ENCODE measurements at places on chromosomes 4 and X.

DNA sequence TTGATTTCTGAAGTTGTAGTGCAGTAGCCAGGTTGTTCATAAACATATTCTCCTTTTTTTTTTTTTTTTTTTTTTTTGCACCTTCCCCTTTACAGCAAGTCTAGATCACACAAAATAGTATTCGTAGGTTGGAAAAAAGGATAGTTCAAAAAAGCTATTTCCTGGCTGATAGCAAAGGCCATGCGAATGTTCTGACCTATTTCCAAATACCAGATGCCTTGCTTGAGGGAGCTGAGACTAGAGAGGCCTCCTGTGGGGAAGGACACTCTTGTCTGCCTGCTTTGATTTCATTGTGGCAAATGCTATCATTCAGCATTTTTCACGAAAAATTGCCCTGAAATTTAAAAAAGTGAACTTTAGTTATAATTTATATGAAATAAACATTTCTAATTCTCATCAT is 111.4 kb downstream of the MAD2L1 start:
- no peak for DNase-seq

DNA sequence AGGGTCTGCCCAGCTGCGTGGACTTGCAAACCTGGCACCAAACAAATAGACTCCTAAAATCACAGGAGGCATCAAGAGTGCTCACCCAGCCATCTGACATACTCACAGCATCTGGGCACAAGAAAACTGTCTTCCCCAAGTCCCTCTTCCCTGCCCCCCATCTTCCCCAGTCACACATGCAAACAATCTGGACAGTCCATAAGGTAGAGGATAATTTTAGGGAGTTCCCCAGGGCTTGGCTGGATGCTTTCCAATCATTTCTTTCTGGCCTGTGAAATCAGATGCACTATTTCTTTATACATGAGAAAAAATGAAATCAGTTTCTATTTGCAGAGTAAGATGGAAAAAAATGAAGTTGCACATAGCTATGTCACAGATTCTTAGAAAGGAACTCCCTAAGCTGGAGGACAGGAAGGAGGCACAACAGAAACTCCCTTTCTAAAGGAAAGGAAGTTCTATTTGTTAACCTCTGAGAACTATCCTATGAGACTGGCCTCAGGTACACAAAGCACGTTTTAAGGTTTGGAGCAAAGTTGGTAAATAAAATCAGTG is 342.3 kb downstream of the HNRNPD start:
- no peak for DNase-seq

DNA sequence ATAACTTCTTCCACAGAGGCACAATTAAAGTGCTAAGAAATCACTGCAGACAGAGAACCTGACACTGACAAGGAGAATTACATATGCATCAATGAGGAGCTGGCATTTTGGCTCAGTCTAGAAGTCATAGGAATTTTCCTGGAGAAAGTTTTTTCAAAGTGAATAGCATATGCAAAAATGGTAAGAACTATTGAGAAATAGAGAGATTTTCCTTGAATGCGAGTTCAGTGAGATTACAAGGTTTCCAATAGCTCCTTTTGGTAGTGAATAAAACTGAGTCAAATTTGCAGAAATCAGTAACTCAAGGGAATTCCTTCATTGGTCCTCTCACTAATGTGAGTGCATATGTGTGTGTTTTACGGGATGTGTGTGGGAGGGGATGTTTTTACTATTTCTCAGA is 557.5 kb downstream of the PPARGC1A start:
- no peak for DNase-seq

GRCh38 chrX:9786798-9787635 is 788 bp downstream of the SHROOM2 start:
- no peak for DNase-seq

- DNase-seq: no peak
These were observed 20.1 kb downstream of the GAK start for GRCh38 chr4:911871-912490.

GRCh38 chr4:165709973-165710526 is 163.0 kb upstream of the TLL1 start:
- DNase-seq: no peak

DNA sequence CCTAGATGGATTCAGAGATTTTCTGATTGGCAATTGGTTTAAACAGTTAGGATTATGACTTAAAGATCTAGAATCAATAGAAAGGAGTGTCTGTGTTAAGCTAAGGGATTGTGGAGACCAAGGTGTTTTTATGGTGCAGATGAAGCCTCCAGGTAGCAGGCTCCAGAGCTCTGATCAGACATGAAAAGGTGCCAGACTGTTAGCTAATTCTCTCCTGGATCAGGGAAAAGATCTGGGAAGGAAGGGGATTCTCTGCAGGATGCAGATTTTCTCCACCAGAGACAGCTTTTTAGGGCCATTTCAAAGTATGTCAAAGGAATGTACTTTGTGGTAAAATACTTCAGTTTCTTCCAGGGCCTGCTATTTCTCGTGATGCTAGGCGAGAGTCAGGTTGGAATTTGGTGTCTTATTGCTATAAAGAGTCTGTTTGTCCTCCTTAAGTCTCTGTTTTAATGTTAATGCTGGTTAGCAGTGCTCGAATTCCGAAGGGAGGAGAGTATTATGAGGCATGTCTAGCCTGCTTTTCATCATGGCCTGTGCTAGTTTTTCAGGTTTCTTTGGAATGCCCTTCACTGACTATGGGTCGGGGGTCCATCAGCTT is 12.0 kb upstream of the GPR78 start:
- DNase-seq: no peak

DNA sequence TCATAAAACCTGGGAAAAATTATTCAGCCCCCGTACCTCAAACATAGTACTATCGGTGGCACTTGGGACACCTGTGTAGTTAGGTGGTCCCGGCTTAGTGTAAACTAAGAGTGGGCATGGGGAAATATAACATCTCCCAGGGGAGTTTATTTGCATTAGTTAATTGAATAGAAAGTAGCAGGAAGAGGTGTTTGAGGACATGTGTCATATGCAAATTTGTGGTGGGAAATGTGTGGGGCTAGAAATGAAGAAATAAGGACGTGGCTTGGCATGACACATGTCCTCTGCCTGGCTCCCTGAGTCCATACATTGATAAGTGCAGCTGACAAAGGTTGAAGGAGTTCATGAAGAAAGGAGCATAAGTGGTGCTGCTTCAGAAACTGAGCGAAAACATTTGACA is 483.6 kb downstream of the SH2D1A start:
- DNase-seq: no peak

DNA sequence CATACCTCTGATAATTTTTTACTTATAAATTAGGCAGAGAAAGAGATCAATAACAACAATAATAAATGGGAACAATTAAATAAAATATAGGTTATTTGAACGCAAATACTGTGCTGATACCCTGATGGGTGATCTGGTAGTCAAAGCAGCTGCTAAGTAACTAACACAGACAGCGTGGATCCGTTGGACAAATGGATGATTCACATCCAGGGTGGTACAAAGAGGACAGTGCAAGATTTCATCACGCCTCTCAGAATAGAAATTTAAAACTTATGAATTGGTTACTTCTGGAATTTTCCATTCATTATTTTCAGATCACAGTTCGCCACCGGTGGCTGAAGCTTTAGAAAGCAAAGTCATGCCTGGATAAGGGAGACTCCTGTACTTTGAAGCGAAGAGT is 1066.0 kb upstream of the ADGRL3 start:
- no peak for DNase-seq

DNA sequence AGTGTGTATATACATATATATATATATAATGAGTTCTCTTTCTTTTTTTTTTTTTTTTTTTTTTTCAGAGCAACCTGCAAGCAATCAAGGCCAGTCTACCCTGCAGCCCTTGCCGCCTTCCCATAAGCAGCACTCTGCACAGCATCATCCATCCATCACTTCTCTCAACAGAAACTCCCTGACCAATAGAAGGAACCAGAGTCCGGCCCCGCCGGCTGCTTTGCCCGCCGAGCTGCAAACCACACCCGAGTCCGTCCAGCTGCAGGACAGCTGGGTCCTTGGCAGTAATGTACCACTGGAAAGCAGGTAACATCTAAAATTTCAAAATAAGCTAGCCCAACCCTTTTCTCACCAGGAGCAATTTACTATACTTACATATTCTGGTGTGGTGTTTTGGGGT is 316.3 kb downstream of the DCTD start:
- DNase-seq: no peak

DNA sequence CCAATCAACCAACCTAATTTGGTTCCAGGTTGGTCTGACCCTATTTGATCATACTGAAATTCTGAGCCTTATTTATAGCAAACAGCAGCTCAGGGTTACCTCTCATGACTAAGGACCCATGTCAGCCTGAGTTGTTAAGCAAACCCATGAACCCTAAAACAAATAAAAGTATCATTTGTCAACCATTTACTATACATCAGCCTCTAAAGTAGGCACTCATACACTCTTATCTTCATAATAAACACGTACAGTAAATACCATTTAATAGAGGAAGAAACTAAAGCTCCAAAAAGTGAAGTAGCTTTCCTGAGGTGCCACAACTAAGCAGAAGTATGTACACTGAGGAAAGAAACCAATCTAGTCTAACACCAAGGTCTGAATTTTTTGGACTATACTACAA is 25.2 kb downstream of the MANBA start:
- DNase-seq: no peak

GRCh38 chrX:1546691-1547251 is 9.8 kb upstream of the P2RY8 start:
- DNase-seq: no peak

- DNase-seq: peak; percentile 21
These were observed 280.5 kb downstream of the GPM6A start for GRCh38 chr4:175531405-175532091.

DNA sequence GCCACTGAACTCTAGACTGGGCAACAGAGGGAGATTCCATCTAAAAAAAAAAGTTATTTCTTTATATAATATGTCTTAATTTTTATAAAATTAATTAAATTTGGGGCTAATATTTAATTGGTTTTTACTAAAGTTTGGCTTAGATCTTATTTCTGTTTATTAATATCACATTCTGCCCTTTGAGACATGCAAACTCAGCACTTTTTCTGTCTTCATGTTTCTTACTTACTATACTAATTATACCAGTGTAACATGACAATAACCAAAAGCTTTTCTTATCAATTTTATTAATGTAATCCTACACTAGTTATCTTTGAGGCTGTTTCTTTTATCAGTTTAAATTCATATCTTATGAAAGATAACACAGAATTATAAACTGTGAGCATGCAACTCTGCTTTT is 475.9 kb upstream of the GRID2 start:
- DNase-seq: no peak

DNA sequence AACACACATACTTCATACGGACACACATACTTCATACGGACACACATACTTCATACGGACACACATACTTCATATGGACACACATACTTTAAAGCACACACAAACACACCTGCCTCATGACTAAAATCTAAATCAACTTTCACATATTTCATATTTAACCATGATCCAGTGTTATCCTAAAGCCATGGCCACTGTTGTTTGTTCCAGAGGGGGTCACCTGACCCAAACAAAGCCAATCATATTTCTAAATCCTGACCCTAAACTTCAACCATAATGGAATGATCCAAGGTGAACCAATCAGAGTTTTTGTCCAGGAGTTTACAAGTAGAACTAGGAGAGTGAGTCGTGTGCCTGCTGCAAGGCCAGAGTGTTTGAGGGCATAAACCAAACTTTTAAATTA is 97.2 kb upstream of the KIT start:
- no peak for DNase-seq

DNA sequence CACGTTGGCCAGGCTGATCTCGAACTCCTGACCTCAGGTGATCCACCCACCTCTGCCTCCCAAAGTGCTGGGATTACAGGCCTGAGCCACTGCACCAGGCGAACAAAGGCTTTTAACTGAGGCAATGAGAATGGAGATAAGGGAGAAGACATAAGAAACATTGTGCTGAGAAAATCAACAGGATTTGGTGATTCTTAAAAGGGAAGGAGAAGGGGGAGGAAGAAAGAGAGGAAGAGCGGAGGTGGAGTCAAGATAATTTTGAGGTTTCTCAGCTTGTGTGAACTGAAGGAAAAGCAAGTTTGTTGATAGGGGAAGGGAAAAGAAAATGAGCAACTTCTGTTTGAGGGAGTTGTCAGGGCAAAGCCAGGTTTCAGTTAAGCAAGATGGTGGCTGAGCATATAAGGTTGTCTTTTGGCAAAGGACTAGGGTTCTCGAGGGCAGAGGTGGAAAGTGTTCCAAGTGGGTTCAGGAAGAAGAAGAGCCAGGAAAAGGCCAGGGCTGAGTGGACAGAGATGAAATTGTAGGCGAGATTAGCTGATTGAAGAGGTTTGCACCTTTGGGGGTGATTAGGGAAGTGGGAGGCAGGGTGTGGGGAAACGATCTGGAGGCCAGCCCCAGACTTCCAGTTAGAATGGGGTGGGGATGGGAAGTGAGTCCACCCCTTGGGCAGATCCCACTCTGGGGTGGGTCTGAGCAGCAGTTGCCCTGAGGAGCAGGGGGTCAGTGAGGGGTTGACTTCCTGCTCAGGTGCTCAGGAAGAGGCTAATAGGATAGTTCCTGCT is 7.8 kb downstream of the DOCK11 start:
- DNase-seq: no peak

GRCh38 chrX:123993326-123993725 is 31.8 kb downstream of the STAG2 start:
- DNase-seq: peak; percentile 16

- DNase-seq: no peak
These were observed 120.3 kb downstream of the GPM6A start for GRCh38 chr4:175691791-175692190.

- peak; percentile 18 for DNase-seq
These were observed 46.2 kb downstream of the NEK1 start for GRCh38 chr4:169566021-169566818.

DNA sequence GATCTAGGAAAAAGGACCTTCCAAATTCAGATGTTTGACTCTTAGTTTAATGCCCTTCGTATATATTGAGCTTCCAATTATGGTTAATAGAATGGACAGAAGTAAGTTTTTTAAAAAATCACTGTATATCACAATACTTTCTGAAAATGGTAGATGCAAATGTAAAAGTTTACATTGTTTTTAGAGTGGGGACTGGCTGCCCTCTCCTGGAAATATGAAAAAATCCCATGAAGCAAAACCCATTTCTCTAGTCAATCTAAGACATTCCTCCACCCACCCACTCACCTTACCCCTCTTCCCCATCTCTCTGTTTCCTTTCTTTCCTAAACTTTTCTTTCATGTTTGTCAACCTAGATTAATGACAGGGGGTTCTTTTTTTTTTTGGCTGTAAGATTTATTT is 134.5 kb downstream of the ARHGAP6 start:
- DNase-seq: no peak

- peak; percentile 4 for DNase-seq
These were observed 87.7 kb upstream of the SRD5A3 start for GRCh38 chr4:55258152-55258865.

GRCh38 chr4:186543206-186543605 is 12.2 kb downstream of the MTNR1A start:
- no peak for DNase-seq

Measured in GM04504 (cell line).